ENCODE measurements at places on chromosomes 16 and 17.

DNA sequence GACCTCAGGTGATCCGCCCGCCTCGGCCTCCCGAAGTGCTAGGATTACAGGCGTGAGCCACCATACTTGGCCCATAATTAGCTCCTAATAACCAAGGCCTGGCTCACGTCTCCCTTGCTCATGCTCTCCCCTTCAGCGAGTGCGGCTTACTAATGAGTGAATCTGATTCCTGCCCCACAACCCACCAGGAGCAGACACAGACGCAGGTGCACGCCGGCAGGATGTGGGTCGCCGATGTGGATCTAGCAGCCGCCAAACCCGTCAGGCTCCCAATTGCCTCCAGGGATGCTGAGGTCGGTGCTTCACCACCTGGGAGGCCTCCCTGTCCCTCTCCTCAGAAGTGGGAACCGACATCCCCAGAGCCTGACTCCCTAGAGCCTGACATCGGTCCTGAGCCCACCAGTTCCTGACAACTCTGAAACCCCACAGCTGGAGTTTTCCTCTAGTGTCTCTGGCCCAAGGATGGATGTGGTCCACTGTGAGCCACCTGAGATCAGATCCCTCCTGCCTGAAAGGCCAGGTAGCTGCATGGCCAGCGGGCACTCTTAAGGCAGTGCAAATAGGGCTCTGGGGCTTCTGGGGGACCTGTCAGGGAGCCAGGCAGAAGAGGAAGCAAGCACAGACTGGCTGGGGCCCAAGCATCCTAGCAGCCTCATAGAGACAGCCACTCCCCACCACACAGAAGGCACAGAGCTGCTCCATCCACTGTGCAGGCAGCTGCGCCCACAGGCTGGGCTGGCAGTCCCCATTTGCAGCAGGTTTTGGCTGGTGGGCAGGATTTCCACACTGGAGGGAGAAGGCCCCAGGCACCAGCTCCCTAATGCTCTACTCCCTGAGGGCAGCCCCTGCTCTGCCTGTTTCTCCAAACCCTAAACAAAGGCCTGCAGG is 10.8 kb downstream of the EXOC7 start:
- H3K4me1 ChIP-seq: no peaks in the 10 kb centered on the region
- peaks cover 76% of the 10 kb centered on the region for H3K36me3 ChIP-seq
- H3K27me3 ChIP-seq: no peaks in the 10 kb centered on the region
- H3K27ac ChIP-seq: no peak overlapping the region
- H3K4me3 ChIP-seq: no peak overlapping the region

DNA sequence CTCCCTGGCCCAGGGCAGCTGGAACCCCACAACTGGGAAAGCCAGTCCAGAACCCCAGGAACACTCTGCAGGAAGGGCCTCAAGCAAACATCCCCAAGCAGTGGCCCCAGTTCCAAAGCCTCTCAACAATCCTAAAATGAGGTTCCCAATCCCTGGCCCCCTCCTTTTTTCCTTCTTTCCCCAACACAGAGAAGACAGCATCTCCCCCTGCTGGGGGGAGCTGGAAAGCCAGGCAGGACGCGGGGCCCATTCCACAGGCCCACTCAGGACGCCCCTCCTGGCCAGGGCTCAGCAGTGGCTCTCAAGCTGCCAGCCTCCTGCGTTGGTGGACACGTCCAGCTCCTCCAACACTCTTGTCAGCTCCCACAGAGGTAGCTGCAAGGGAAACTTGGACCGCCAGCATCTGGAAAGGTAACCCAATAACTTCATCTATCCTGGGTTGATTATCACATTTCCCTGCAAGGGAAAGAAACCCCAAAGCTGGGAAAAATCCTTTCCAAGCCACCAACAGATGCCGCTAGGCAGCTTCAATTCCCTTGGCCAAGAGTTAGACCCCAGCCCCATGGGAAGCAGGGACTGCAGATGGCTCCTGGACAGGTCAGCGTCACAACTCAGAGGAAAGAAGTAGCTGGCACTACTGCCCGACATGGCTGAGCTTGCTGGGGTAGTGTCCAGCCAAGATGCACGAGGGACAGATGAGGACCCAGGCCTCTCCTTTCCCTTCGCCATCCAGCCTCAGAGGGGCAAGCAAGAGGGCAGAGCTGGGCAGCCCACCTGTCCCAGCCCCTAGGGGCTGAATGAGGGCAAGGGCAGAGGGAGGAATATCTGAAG is 7.6 kb downstream of the HDAC5 start:
- peaks cover 6% of the 10 kb centered on the region for H3K36me3 ChIP-seq
- H3K4me3 ChIP-seq: 0 out of 3 replicates have a peak overlapping the region, but pooled peaks have one; percentile 32
- H3K4me1 ChIP-seq: peaks cover 10% of the 10 kb centered on the region
- no peak overlapping the region for H3K27ac ChIP-seq
- H3K27me3 ChIP-seq: no peaks in the 10 kb centered on the region
- no peak for DNase-seq

DNA sequence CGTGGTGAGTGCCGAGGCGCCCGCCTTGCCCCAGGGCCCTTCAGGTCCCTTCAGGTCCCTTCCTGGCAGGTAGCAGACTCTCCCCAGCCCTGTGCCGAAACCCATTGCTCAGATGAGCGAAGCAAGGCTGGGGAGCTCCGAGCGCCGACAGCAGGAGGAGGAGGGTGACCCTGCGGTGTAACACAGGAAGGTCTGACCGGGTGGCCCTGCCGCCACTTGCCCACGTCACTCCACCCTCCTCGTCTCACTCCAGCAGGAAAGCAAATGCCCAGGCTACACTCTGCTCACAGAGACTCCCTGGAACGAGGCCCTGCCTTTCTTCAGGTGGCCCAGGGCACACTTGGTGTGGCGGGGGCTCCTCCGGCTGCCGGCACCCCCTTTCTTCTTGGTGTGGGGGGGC is 57.2 kb downstream of the ACTG1 start:
- H3K4me3 ChIP-seq: no peak overlapping the region
- H3K36me3 ChIP-seq: no peaks in the 10 kb centered on the region
- no peaks in the 10 kb centered on the region for H3K4me1 ChIP-seq
- no peak overlapping the region for H3K27ac ChIP-seq
- H3K27me3 ChIP-seq: no peaks in the 10 kb centered on the region
- no peak for DNase-seq

- H3K27ac ChIP-seq: no peak overlapping the region
- no peak for DNase-seq
- peaks cover 18% of the 10 kb centered on the region for H3K27me3 ChIP-seq
- H3K4me1 ChIP-seq: no peaks in the 10 kb centered on the region
- no peaks in the 10 kb centered on the region for H3K36me3 ChIP-seq
- peak overlapping the region; percentile 30 for H3K4me3 ChIP-seq
Measured at GRCh38 chr16:28062847-28063521, 530 bp downstream of the GSG1L start.

GRCh38 chr17:70520447-70520846 is 351.1 kb downstream of the KCNJ2 start:
- DNase-seq: no peak
- H3K36me3 ChIP-seq: no peaks in the 10 kb centered on the region

DNA sequence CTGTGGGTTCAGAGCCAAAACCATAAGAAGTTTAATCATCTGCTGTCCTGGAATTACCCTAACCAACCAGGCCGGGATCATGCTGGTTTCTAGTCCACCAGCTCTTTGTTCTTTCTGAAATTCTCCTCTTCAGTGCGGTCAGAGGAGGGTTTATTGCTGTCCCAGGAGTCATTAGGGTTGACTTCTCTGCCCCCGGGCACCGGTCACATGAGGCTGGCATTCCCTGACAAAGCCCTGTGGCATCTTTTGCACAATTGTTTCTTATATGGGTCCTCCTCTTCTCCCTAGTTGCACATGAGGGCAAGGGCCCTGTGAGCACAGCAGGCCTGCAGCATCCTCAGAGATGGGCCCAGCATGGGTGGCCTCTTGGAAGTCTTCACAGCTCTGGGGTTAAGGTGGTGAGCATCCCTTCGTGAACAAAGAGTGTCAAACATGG is 243.9 kb downstream of the IRF8 start:
- no peaks in the 10 kb centered on the region for H3K27me3 ChIP-seq
- H3K4me1 ChIP-seq: no peaks in the 10 kb centered on the region
- no peak for DNase-seq
- H3K27ac ChIP-seq: no peak overlapping the region
- no peak overlapping the region for H3K4me3 ChIP-seq
- H3K36me3 ChIP-seq: no peaks in the 10 kb centered on the region

Measured in H9 (cell line).